ENCODE measurements at places on chromosomes 5 and 9. TPM values are rescaled to one million over a fixed set of nuclear protein-coding genes. Genes with fewer than 3 reads are reported as not detected.

DNA sequence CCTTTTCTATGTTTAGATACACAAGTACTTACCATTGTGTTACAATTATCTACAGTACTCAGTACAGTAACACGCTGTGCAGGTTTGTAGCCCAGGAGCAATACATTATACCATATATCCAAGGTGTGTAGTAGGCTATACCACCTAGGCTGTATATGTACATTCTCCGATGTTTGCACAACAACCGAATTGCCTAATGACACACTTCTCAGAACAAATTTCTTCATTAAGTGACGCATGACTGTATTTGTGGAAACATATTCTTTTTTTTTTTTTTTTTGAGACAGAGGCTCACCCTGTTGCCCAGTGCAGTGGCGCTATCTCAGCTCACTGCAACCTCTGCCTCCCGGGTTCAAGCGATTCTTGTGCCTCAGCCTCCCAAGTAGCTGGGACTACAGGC is 4.0 kb upstream of the RAD23B start:
- H3K4me3 ChIP-seq: no peak overlapping the region
- peaks cover 18% of the 10 kb centered on the region for H3K4me1 ChIP-seq
- H3K27me3 ChIP-seq: peaks cover 21% of the 10 kb centered on the region
- DNase-seq: no peak

- no peak for DNase-seq
- no peak overlapping the region for H3K4me3 ChIP-seq
- no peaks in the 10 kb centered on the region for H3K27me3 ChIP-seq
These were observed 21.5 kb downstream of the XPA start for GRCh38 chr9:97675655-97676054.

DNA sequence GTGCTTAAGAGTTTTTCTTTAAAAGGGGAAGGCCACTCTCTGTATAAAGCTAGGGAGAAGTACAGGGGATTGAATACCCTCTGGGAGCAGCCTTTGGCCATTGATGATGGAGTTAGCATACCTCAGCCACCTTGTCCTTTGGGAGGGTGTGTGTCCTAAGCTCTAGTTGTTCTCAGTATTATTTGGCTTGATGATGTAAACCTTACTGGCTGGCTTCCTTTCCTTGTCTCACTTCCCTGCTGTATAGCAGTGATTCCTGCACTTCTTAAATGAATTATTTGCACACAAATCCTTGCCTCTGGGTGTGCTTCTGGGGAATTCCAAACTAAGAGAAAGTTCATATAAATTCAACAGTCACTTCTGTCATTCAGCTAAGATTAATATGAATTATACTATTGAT is 234.9 kb upstream of the RIOK2 start:
- H3K27ac ChIP-seq: no peak overlapping the region
- H3K4me3 ChIP-seq: no peak overlapping the region
- no peaks in the 10 kb centered on the region for H3K36me3 ChIP-seq
- no peak for DNase-seq
- no peaks in the 10 kb centered on the region for H3K27me3 ChIP-seq

- H3K27ac ChIP-seq: no peak overlapping the region
- H3K4me3 ChIP-seq: no peak overlapping the region
- H3K36me3 ChIP-seq: no peaks in the 10 kb centered on the region
- H3K27me3 ChIP-seq: no peaks in the 10 kb centered on the region
These were observed 694.5 kb downstream of the CDH9 start for GRCh38 chr5:26343801-26344325.

The C7 gene
- total RNA-seq: not detected

The ALDOB gene
- not detected for total RNA-seq

All from activated CD4-positive, alpha-beta T cell treated with anti-CD3 and anti-CD28 coated beads, Interleukin-2, amount 10 ng/mL, durations not matched to agents 7 days and 5 days (primary cell).